ENCODE measurements at places on chromosomes 12 and 14. TPM values are rescaled to one million over a fixed set of nuclear protein-coding genes. Genes with fewer than 3 reads are reported as not detected.

Gene TMEM179
- not detected for total RNA-seq

Gene C12orf54
- total RNA-seq = not detected

Gene MLH3
- 30.1 TPM for total RNA-seq

Gene ABCD4
- total RNA-seq = 23.7 TPM

Gene CINP
- 54.7 TPM for total RNA-seq

Gene TMEM132C
- under 0.01 TPM for total RNA-seq

Gene PLXNC1
- 0.98 TPM for total RNA-seq

Gene COX8C
- not detected for total RNA-seq

Gene AMDHD1
- not detected for total RNA-seq

Gene SERPINA5
- total RNA-seq = not detected

Gene LRRIQ1
- total RNA-seq = 0.59 TPM

Gene COL2A1
- total RNA-seq = not detected

Gene TRHDE
- 0.39 TPM for total RNA-seq

Gene MRPL42
- 32.6 TPM for total RNA-seq

Gene IKZF4
- total RNA-seq = 1.2 TPM

Gene MMP14
- 373 TPM for total RNA-seq

Gene TMPRSS12
- total RNA-seq = not detected

Gene IFNG-AS1
- not detected for total RNA-seq

Measured in subcutaneous preadipocyte (primary cell).